ENCODE measurements at places on chromosomes 7 and 10. TPM values are rescaled to one million over a fixed set of nuclear protein-coding genes. Genes with fewer than 3 reads are reported as not detected.

DNA sequence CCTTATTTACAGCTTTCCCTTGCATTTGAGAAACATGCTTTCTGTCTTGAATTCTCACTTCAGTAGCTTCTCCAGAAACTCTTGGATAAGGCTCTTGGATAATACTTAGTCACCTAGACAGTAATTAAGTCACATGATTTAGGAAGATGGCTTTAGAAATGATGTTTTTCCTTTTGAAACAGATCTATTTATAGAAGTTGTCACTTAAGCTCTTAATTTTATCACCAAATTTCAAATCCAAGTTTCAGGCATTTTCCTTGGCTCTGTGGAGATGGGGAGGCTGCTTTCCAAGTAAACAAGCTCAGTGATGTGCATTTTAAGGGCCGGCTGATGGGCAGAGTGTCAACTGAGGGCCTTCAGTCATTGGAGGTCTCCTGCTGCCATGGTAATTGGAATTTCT is 130.3 kb downstream of the SRI start:
- no peak for DNase-seq

GRCh38 chr10:500876-501275 is 188.6 kb downstream of the DIP2C start:
- no peak for DNase-seq

The IFIT1 gene
- total RNA-seq: 2.4 TPM

DNA sequence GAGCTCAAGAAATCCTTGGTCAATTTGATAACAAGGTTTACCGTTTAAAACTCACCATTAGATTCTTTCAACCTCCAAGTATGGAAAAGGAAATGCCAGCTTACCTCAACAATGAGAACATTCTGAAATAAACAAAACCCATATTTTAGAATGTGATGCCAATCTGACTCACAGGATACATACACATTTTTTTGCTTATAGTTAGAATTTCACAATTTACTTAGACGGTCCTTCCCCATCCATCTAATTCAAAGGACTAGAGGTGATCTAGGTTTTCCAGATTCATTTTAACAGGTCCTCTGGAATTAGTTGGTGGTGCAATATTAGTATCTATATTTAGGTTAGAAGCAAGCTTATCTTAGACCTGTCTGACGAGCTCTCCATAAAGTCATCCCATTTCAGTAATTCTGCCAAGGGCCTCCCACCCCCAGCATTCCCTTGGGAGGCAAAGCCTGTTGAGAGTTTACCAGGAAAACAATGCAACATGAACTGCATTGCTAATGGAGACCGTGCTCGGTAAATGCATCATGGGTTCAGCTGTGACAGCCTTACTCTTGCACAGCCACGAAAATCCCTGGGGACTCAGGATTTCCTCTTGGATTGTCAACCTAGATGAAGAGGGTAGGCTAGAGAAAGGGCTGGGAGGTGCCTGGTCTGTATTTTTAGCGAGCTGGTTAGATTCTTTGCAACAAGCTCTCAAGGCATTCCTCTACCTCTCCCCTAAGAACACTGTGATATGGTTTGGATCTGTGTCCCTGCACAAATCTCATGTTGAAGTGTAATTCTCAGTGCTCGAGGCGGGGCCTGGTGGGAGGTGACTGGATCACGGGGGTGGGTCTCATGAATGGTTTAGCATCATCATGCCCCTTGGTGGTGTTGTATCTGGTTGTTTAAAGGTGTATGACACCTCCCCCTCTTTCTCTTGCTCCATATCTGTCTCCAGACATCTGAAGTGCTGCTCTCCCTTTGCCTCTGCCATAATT is 93.8 kb downstream of the PRTFDC1 start:
- no peak for DNase-seq

DNA sequence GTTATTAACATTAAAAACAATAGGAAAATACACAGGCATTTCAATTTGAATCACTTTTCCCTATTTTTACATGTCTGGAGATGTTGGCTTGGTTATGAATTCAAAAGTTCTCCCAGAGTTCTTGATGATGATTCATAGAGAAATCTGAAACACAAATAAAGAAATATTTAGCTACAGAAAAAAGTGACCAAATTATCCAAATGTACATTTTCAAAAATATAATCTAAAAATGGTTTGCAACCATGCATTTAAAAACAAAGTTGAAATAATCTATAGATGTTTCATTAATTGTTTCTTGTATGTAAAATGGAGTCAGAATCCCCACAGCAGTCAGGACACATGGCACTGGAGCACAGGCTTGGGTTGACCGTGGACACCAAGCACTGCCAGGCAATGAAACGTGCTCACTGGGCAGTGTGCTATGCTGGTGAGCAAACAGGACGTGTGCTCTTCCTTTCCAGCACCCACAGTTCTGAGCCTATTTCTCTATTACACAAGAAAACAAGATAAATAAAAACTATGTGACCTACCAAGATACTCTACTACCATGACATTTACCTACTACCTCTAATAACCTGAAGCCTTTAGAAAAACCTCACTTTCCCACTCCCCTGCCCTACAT is 44.1 kb upstream of the PTPRN2 start:
- no peak for DNase-seq

DNA sequence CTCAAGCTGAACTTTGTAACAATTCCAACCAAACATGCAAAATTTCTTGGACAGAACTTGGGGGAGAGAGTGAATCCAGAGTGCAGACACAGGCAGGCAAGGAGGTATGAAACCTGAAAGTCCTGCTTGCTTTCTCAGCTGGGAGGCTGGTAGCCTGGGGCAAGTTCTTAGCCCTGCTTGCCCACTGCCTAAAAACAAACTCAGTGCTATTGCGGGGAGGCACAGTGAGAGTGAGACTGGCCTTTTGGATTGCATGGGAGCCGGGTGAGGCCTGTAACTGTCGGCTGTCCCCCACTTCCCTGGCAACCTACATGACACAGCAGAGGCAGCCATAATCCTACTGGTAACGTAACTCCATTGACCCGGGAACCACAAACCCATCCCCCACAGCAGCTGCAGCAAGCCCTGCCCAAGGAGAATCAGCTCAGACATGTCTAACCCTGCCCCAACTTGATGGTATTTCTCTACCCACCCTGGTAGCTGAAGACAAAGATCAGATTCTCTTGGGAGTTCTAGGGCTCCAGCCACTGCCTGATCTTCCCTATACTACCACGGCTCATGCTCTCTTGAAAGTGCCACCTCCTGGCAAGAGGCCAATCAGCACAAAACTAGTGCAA is 663.6 kb downstream of the GRM8 start:
- DNase-seq: no peak

The CACNB2 gene
- total RNA-seq: 2.2 TPM

DNA sequence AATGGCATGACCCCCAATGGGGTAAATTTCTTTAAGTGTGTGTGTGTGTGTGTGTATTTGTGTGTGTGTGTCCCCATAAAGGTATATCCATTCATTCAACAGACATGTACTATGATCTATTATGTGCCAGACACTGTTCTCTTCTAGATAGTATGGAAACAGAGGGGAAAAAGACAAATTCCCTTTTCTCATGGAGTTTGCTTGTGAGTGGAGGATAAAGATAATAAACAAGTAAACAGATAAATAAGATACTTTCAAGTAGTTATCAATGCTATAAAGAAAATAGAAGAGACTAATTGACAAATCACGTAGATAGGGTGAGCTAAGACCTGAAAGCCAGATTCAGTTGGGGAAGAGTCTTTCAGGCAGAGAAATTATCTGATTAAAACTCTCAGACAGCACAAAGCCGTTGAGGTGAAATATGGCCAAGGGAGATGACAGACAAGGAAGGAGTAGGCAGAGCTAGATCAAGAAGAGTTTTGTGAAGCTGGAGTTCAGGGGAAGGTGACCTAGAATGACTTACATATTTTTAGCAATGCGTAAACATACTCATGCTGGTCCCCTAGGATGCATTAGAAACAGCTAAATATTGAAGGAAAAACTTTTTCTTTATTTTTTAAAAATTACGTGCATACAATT is 45.2 kb upstream of the DMTF1 start:
- DNase-seq: no peak

The MARVELD1 gene
- total RNA-seq: 52.3 TPM

DNA sequence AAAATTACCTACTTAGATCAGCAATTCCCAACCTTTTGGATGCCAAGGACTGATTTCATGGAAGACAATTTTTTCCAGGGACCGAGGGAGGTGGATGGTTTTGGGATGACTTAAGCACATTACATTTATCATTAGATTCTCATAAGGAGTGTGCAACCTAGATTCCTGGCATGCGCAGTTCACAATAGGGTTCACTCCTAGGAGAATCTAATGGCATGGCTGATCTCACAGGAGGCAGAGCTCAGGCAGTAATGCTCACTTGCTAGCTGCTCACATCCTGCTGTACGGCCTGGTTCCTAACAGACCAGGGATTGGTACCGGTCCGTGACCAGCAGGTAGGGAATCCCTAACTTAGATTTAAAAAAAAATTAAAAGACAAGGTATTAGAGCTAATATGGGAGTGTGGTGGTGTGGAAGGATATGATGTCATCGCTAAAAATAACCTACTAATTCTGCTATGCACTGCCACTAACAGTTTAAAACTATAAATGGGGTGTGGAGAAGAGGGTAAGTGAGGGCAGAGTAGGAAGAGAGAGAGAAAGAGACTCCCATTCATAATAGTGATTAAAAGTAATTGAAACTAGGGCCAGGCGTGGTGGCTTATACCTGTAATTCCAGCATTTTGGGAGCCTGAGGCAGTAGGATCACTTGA is 282.7 kb downstream of the BAMBI start:
- DNase-seq: no peak

- DNase-seq: no peak
Observed at GRCh38 chr7:29287366-29287765, 92.8 kb downstream of the CHN2 start.
